ENCODE measurements at places on chromosomes 1 and 21.
A peak's percentile ranks its signal among the peaks of the same experiment; 100 is the strongest.

- no peak for DNase-seq
Observed at GRCh38 chr1:64539781-64540218, 69.9 kb downstream of the CACHD1 start.

DNA sequence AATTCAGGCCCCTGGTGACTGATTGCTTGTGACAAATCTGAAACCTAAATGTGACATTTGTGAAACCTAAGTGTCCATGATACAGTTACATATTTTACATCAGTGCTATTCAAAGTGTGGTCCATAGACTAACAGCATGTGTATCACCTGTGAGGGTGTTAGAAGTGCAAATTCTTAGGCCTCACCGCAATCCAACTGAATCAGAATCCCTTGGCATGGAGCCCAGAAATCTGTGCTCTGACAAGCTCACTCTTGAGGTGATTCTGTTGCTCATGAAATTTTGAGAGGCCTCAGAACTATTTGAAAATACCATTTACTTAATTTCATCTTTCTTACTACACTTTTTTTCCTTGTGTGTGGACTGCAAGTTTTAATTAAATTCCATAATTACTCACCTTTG lies 587.9 kb downstream of the ADGRL2 start:
- DNase-seq: no peak

DNA sequence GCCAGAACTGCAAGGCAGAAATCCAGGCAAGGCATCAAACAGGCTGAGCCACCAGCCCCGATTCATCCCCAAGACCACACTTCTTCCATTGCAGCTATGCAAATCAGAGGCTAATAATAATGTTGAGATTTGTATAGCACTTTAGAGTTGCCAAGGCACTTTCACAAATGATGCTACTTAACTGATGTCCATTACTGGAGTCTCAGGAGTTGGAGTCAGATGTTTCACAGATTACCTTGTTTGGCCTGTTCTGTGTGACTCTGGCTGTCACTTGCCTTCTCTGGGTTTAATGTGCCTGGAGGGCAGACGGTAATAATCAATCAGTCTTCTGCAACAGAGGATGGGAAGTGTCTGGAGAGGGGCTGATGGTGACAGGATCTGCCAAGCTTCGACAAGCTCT lies 40.8 kb upstream of the MPZL1 start:
- no peak for DNase-seq

DNA sequence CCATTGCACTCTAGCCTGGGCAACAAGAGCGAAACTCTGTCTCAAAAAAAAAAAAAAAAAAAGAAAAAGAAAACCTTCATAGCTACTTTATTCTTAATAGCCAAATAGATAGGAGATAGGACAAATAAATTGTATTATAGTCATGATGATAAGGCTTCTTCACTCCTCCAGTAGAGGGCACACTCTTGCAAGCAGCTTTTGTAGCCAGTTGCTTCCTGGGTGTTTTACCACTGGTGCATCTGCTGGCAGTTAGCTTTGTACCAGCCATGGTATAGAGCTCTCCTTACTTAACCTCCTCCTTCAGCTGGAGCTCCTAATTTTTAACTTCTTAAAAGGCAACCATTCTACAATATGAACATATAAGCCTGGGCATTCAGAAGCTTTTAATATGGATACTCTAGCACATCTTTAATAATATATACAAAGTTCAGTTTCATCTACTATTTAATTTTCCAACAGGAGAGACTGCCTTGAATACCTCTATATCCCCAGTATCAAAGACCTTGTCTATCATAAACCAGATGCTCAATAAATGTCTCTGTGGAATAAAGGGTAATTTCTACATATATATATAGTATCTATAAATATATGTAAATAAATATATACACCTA lies 35.8 kb downstream of the EVI5 start:
- no peak for DNase-seq

- peak; percentile 92 for DNase-seq
Observed at GRCh38 chr1:161227196-161227871, 1.5 kb downstream of the TOMM40L start.

GRCh38 chr1:12585536-12585935 lies 32.5 kb downstream of the DHRS3 start:
- DNase-seq: no peak

DNA sequence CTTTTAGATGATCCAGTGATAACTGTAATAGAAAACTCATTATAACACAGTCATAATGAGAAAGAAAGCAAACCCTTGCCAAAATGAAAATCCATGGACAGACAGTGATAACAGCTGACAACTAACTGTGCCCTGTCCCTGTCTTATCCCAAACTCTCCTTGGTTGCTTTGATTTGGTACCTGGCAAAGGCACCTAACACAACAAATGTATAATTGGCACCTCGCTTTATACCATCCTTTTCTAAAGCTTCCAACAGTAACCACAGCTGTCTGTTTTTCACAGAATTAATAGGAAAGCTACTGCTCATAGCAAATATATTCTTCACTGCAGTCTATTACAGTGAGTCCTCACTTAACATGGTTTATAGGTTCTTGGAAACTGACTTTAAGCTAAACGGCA lies 118.4 kb upstream of the KRTAP19-8 start:
- no peak for DNase-seq
